ENCODE measurements at places on chromosomes 3 and 15.

GRCh38 chr15:40823572-40824343 is 4.8 kb downstream of the PPP1R14D start:
- H3K27ac ChIP-seq: peak overlapping the region; percentile 50
- no peaks in the 10 kb centered on the region for H3K36me3 ChIP-seq
- H3K27me3 ChIP-seq: no peaks in the 10 kb centered on the region
- no peak overlapping the region for H3K4me3 ChIP-seq
- no peaks in the 10 kb centered on the region for H3K4me1 ChIP-seq

DNA sequence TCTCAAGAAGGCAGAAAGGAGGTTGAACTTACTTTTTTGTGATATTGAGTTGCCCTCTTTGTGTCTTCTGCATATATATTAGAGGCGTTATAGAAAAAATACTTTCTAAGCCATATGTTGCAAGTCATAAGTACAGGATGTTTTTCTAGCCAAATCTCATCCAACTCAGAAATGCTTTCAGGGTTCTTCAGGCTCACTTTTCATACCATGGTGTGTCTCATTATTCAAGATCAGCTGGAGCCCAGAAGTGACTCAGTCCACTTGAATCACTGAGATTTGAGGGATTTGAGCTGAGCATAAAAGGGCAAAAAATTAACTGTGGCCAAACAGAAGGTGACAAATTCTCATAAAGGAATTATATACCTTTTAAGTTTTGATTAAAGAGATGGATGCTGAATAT is 157.3 kb downstream of the WNT5A start:
- H3K27ac ChIP-seq: no peak overlapping the region
- H3K4me3 ChIP-seq: no peak overlapping the region
- DNase-seq: no peak
- H3K27me3 ChIP-seq: no peaks in the 10 kb centered on the region
- H3K4me1 ChIP-seq: no peaks in the 10 kb centered on the region

GRCh38 chr3:105040026-105040622 is 326.6 kb upstream of the ALCAM start:
- no peaks in the 10 kb centered on the region for H3K27me3 ChIP-seq
- no peaks in the 10 kb centered on the region for H3K4me1 ChIP-seq
- no peak overlapping the region for H3K4me3 ChIP-seq
- no peak overlapping the region for H3K27ac ChIP-seq
- no peaks in the 10 kb centered on the region for H3K36me3 ChIP-seq

GRCh38 chr3:28279770-28280169 is 38.4 kb downstream of the CMC1 start:
- H3K4me3 ChIP-seq: no peak overlapping the region
- no peaks in the 10 kb centered on the region for H3K27me3 ChIP-seq
- no peak overlapping the region for H3K27ac ChIP-seq

GRCh38 chr3:12886736-12887135 is 45.4 kb upstream of the RPL32 start:
- DNase-seq: no peak
- no peaks in the 10 kb centered on the region for H3K36me3 ChIP-seq
- H3K4me1 ChIP-seq: peaks cover 14% of the 10 kb centered on the region
- H3K27ac ChIP-seq: no peak overlapping the region
- H3K4me3 ChIP-seq: peak overlapping the region; percentile 17

GRCh38 chr3:154184582-154184981 is 63.4 kb downstream of the ARHGEF26 start:
- no peaks in the 10 kb centered on the region for H3K36me3 ChIP-seq
- DNase-seq: no peak
- no peak overlapping the region for H3K27ac ChIP-seq
- peaks cover 20% of the 10 kb centered on the region for H3K27me3 ChIP-seq
- H3K4me3 ChIP-seq: no peak overlapping the region

DNA sequence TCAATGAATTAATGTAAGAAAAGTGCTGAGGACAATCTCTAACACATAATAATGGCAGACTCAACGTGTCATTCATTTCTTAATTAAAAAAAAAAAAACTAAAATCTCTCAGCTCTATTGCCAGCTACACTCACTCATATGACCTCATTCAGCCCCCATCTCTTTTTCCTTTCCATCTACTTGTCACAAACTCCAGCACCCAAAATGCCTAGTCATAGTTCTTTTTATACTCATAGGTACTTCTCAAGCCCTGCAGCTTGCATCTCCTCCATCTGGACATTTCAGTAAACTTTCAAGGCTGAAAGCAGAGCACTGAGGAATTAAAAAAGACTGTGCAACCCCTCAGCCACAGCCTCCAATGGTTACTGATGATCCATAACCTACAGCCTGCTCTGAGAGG is 109.8 kb downstream of the PLCH1 start:
- no peak overlapping the region for H3K4me3 ChIP-seq
- H3K36me3 ChIP-seq: no peaks in the 10 kb centered on the region
- no peak overlapping the region for H3K27ac ChIP-seq
- no peaks in the 10 kb centered on the region for H3K27me3 ChIP-seq

- peaks cover 18% of the 10 kb centered on the region for H3K4me1 ChIP-seq
- H3K27ac ChIP-seq: no peak overlapping the region
- H3K27me3 ChIP-seq: no peaks in the 10 kb centered on the region
- H3K4me3 ChIP-seq: no peak overlapping the region
- peaks cover 7% of the 10 kb centered on the region for H3K36me3 ChIP-seq
- no peak for DNase-seq
Measured at GRCh38 chr3:37291275-37291700, 116.9 kb upstream of the LRRFIP2 start.

- no peaks in the 10 kb centered on the region for H3K27me3 ChIP-seq
- peaks cover 59% of the 10 kb centered on the region for H3K4me1 ChIP-seq
- no peak for DNase-seq
- H3K27ac ChIP-seq: peak overlapping the region; percentile 92
- H3K4me3 ChIP-seq: peak overlapping the region; percentile 93
- peaks cover 17% of the 10 kb centered on the region for H3K36me3 ChIP-seq
Measured at GRCh38 chr15:42549032-42549491, 424 bp downstream of the HAUS2 start.

- no peak overlapping the region for H3K27ac ChIP-seq
- H3K4me3 ChIP-seq: no peak overlapping the region
- H3K4me1 ChIP-seq: peaks cover 18% of the 10 kb centered on the region
Measured at GRCh38 chr3:119400466-119400865, 62.9 kb downstream of the TMEM39A start.

- DNase-seq: no peak
- no peak overlapping the region for H3K27ac ChIP-seq
- no peaks in the 10 kb centered on the region for H3K27me3 ChIP-seq
- peaks cover 20% of the 10 kb centered on the region for H3K36me3 ChIP-seq
Measured at GRCh38 chr15:48719668-48720067, 74.2 kb upstream of the FBN1 start.

GRCh38 chr3:1774597-1774996 is 324.1 kb upstream of the CNTN4 start:
- no peak overlapping the region for H3K4me3 ChIP-seq
- DNase-seq: no peak
- no peaks in the 10 kb centered on the region for H3K4me1 ChIP-seq
- no peaks in the 10 kb centered on the region for H3K36me3 ChIP-seq
- no peaks in the 10 kb centered on the region for H3K27me3 ChIP-seq
- H3K27ac ChIP-seq: no peak overlapping the region

DNA sequence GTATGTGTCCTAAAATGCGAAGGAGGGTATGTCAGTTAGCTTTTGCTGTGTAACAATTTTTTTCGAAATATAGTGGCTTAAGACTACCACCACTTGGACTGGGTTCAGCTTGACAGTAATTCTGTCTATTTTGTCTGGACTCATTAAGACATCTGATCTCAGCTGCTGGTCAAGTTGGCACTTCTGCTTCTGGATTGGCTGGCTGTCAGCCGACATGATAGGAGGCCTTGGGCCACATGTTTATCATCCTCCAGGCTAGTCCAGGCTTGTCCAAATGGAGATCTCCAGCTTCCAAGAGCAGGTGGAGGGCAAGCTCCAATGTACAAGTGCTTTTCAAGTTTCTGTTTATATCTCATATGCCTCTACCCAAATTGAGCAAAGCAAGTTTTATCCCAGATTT is 95.9 kb downstream of the GALK2 start:
- no peak for DNase-seq
- peaks cover 16% of the 10 kb centered on the region for H3K4me1 ChIP-seq
- no peak overlapping the region for H3K4me3 ChIP-seq
- H3K27ac ChIP-seq: no peak overlapping the region
- H3K36me3 ChIP-seq: no peaks in the 10 kb centered on the region

DNA sequence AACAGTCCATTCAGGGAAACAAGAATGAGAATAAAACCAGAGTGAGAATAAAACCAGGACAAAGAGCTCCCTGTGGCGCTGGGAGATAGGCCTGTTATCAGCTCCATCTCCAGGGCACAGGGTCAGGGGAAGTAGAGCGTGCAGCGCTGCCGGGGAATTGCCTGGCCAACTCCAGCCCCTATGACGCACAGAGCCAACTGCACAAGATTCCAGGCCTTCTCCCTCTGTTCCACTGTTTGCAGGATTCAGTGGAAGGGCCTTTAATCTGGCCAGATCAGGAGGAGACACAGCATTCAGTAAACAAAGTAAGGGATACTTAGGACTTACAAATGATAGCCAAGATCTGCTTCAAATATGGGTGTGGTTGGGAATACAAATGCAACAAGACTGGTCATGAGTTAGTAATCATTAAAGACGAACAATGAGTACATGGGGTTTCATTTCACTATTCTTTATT is 49.4 kb downstream of the ITGB5 start:
- no peaks in the 10 kb centered on the region for H3K36me3 ChIP-seq
- H3K27me3 ChIP-seq: peaks cover 40% of the 10 kb centered on the region
- H3K4me3 ChIP-seq: no peak overlapping the region
- H3K4me1 ChIP-seq: peaks cover 20% of the 10 kb centered on the region
- H3K27ac ChIP-seq: no peak overlapping the region

DNA sequence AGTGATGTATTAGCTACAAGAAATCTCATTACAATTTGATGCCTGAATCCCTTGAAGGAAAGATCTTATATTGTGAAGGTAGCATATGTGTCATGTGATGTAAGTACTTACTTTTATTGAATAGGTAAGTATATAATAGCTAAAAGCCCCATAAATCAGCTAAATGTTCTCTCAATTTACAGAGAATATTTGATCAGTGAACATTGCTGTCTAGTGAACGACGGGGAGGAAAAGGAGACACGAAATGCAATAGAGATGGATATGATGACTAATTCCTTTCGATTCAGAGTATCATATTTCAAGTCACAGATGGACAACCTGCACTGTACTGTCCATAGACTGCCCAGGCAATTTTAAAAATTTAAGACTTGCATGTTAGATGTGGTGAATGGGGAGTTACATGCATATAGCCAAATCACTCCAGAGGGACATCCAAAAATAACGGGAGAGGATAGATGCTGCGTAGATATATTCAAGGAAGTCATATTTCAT is 462.1 kb upstream of the CDIN1 start:
- H3K4me1 ChIP-seq: no peaks in the 10 kb centered on the region
- no peak overlapping the region for H3K4me3 ChIP-seq
- no peaks in the 10 kb centered on the region for H3K27me3 ChIP-seq
- no peak overlapping the region for H3K27ac ChIP-seq
- H3K36me3 ChIP-seq: no peaks in the 10 kb centered on the region

- peaks cover 35% of the 10 kb centered on the region for H3K36me3 ChIP-seq
- peaks cover 46% of the 10 kb centered on the region for H3K4me1 ChIP-seq
- H3K27ac ChIP-seq: peak overlapping the region; percentile 15
Measured at GRCh38 chr15:89578146-89578545, 2.9 kb downstream of the TICRR start.

- no peak overlapping the region for H3K27ac ChIP-seq
- no peak overlapping the region for H3K4me3 ChIP-seq
- H3K4me1 ChIP-seq: peaks cover 45% of the 10 kb centered on the region
Measured at GRCh38 chr3:177824190-177824786, 627.0 kb upstream of the TBL1XR1 start.

- H3K4me3 ChIP-seq: peak overlapping the region; percentile 68
- peaks cover 14% of the 10 kb centered on the region for H3K4me1 ChIP-seq
- H3K36me3 ChIP-seq: no peaks in the 10 kb centered on the region
- DNase-seq: no peak
- H3K27ac ChIP-seq: no peak overlapping the region
Measured at GRCh38 chr15:59436774-59437141, 1.2 kb upstream of the FAM81A start.

DNA sequence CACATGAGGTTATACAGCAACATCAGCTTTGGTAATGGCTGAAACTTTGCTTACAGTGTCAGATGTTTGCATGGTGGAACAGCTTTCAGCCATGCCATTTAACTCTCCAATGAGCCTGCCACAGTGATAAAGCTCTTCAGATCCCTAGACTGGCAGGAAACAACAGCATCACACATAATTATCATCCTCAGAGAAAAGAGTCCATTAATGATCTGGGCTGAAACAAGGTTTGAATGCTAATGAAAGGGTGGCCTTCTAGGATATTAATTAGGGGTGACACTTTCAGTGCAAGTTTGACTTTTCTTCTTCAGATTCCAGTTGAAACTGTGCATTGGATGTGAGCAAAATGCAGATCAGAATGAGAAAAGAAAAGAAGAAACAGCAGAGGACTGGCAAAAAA is 166.6 kb downstream of the IGSF11 start:
- no peak overlapping the region for H3K27ac ChIP-seq
- peaks cover 25% of the 10 kb centered on the region for H3K27me3 ChIP-seq
- H3K4me1 ChIP-seq: no peaks in the 10 kb centered on the region
- H3K36me3 ChIP-seq: peaks cover 6% of the 10 kb centered on the region

DNA sequence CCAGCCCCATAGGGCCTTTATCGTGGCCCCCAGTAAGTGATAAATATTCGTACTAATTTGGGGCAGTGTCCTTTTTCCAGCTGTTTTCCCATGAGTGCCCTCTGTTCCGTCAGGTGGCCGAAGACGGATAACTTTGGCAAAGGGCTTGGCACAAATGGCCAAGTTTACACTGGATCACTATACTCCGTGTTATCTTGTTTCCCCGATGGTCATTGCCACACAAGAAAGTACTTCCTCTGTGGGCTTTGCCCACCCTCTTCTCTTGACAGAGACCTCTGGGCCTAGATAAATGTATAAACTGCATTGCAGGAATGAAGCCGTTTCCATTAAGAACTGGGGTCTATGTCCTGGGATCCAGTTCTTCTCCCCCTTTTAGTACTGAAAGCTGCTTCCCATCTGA is 39.1 kb downstream of the SMAD3 start:
- peaks cover 4% of the 10 kb centered on the region for H3K36me3 ChIP-seq
- H3K27ac ChIP-seq: no peak overlapping the region
- no peaks in the 10 kb centered on the region for H3K27me3 ChIP-seq

- no peaks in the 10 kb centered on the region for H3K4me1 ChIP-seq
Measured at GRCh38 chr3:52350416-52350815, 34.3 kb downstream of the DNAH1 start.
